CD8-positive, alpha-beta T cell (primary cell): ENCODE measurements at places on chromosomes 11 and 22.
A peak's percentile ranks its signal among the peaks of the same experiment; 100 is the strongest.

DNA sequence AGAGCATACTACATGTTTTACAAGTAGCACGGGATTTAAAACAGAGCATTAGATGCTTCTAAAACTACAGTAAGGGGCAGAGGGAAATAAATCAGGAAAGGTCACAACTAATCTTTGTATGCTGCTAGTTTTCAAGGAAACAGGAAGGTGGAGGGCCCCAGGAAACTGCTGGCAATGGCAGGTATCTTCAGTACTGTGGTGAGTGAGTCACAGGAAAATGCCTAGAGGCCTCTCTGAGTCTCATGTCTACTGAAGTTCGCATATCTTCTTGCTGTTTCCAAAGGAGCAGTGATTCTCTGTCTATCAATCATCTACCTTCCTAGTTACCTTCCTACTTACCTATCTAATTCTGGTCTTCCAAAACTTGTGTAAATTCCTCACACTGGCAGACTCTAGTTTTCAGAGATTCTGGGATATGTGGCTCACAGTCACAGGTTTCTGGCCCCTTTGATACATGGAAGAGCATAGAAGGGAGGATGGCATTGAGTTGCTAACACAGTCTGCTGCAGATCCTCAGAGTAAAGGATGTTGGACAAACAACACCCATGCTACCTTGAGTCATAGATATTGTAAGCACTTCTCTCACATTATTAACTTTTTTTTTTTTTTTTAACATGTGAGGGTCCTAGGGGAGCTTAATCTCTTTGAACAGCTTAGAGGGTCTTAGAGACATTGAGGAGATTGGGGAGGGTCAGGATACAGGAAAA is 58.8 kb upstream of the SYN3 start:
- DNase-seq: no peak

DNA sequence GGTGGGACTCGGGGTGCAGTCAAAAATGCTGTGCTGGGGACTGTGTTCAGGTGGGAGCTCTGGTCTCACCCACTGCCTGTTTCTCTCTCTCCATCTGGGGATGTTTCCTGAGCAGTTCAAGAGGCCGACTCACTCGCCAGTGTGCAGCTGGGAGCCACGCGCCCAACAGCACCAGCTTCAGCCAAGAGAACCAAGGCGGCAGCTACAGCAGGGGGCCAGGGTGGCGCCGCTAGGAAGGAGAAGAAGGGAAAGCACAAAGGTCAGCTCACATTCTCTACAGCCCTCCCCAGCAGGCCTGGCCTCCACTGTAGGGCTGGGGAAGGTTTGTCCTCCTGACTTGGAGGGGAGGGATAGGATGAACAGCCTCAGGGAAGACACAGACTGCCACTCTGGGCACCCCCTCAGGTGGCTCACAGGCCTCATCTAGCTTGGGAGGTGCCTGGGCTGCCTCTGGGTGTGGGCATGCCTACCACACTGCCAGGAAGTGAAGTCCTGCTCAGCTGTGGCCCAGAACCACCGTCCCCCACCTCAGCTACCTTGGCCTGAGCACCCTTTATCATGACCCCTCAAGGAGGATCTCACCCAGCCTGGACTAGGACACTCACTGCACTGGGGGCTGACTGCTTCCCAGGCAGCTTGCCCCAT is 13.0 kb downstream of the TUB start:
- DNase-seq: no peak

- no peak for DNase-seq
Observed at GRCh38 chr11:131790586-131790985, 420.2 kb downstream of the NTM start.

DNA sequence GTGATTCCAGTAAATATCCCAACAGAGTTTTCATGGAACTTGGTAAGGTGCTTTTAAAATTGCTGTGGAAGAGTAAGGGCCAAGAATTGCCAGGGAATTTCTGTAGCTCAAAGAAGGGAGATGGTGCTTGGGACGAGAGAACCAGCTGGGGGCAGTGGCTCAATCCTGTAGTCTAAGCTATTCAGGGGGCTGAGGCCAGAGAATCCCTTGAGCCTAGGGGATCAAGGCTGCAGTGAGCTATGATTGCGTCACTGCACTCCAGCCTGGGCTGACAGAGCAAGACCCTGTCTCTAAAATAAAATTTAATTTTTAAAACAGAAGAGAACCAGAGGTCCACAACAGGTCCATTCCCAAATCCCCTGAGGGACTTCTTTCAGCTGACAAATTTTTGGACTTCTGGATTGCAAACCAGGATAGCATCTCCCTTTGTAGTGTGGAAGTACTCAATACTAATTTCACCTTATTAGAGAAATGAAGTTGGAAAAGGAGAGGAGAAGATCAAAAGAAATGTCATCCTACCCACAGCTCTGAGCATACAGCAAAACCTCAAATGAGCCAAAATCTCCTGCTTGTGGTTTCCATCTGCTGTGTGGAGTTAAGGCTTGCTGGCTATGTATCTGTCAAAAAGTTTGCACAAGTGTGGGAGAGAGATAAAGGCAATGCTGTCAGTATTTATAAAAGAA is 59.2 kb upstream of the CLPB start:
- no peak for DNase-seq

DNA sequence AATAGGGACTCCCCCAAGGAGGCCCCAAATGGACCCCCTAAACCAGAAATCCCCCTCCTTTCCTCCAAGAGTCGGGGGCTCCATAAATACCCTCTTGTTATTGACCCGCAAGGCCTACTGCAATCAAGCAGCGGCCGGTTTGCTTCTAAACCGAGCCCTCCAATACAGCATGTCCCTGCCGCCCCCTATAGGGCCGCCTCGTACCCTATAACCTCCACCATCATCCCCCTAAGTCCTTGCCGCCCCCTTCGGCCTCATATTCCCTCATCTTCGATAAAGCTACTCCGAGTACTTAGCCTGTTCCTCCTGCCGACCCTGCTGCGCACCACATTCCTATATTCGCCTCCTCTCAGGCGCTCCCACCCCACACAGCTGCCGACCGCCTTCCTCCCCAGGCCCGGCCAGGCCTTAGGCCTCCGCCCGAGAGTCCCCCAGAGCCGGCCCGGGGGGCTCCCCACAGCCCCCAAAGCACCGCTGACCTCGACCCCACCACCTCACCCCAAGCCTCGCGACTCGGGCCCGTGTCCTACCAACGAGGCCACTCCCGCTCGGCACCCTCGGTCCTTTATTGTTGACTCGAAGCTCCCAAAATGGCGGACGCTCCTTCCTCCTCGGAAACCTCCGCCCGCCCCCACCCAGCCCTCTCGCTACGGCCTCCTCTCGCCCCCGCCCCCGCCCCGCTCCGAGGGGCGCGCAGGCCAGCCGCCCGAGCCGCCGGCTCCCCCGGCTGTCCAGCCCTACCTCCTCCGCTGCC is 430 bp downstream of the DDX6 start:
- DNase-seq: peak; percentile 82

DNA sequence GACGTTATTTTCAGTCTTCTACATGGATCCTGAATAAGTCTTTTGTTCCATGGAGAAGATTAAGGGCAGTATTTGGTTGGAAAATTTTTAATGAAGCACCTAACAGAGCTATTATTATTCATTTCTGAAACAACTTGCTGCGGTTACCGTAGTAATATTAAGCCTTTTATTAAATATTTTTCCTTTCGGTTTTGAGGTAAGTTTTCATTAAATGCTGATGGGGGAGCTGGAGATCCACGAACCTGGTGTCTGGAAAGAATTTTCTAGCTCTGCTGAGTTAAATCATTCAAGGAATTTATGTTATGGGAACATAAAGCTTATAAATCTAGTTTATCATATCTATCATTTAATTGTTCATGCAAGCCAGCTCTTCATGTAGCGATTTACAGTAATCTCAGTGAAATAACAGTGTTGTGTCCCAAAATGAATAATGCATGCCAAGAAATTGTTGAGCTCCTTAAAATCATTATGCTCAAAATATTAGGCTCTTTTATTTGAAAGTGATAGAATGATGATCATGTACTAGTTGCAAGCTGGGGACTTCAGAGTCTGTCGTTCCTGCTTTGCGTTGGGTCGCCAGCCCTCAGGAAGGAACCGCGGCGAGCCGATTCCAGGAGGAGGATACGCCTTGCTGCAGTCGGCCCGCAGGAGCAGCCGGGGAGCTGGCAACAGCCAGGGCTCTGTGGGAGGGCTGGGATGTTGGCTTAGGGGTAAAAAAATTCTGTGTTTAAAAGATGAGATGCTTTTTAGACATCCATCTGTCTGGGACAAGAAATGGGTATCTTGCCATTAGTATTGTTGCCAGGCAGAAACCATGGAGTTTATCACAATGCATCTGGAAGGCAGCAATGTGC is 83.1 kb downstream of the TBC1D22A start:
- DNase-seq: no peak

- DNase-seq: no peak
Observed at GRCh38 chr11:122004446-122004845, 111.6 kb downstream of the BLID start.

DNA sequence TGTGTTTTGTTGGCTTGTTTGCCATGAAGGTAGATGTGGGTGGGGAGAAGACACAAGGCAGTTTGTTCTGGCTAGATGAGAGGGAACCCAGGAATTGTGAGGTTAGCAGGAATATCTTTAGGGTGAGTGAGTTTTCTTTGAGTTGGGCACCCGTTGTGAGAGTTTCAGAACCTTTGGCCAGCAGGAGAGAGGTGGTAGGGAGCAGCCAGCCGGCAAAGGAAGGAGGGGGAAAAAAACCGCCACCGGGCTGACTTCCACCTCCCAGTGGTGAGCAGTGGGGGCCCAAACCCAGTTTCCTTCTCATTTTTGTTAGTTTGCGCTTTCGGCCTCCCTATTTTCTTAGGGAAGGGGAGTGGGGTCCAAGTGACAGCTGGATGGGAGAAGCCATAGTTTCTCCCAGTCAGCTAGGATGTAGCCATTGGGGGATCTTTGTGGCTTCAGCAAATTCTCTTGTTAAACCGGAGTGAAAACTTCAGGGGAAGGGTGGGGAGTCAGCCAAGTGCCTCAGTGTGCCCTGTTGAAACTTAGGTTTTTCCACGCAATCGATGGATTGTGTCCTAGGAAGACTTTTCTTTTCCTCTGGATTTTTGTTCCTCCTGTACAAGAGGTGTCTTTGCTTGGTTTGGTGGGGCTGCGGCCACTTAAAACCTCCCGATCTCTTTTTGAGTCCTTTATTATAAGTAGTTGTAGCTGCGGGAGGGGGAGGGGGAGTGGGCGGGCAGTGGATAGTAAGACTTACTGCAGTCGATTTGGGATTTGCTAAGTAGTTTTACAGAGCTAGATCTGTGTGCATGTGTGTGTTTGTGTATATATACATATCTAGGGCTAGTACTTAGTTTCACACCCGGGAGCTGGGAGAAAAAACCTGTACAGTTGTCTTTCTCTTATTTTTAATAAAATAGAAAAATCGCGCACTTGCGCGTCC is 1.1 kb upstream of the GCAT start:
- no peak for DNase-seq

- DNase-seq: peak; percentile 20
Observed at GRCh38 chr11:78564490-78565467, 9.9 kb downstream of the NARS2 start.

DNA sequence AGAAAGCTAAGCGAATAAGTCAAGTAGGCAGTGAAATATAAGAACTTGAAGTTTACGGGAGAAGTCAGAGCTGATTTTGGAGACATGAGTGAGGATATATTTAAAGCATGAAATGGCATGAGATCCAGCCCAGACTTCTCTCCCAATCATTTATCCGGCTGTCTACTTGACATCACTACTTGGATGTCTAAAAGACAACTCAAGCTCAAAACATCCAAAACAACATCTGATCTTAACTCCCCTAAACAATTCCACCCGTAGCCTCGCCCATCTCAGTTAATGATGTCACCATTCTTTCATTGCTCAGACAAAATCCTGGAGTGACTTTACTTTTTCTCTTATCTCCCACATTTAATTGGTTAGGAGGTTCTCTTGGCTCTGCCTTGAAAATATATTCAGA is 44.5 kb downstream of the WEE1 start:
- no peak for DNase-seq

- DNase-seq: no peak
Observed at GRCh38 chr11:117704395-117705100, 92.5 kb downstream of the DSCAML1 start.

- DNase-seq: no peak
Observed at GRCh38 chr11:126830216-126830806, 170.3 kb downstream of the KIRREL3 start.

GRCh38 chr22:46607483-46608114 is 12.6 kb upstream of the GRAMD4 start:
- no peak for DNase-seq

- no peak for DNase-seq
Observed at GRCh38 chr22:18091916-18092526, 14.2 kb downstream of the PEX26 start.

GRCh38 chr22:43234264-43234988 is 47.5 kb upstream of the TTLL12 start:
- DNase-seq: no peak

- DNase-seq: no peak
Observed at GRCh38 chr11:85182441-85183387, 444.4 kb downstream of the DLG2 start.

GRCh38 chr11:68181719-68182451 is 31.2 kb downstream of the KMT5B start:
- DNase-seq: no peak

- no peak for DNase-seq
Observed at GRCh38 chr11:11297578-11297977, 55.5 kb downstream of the CSNK2A3 start.

- DNase-seq: no peak
Observed at GRCh38 chr11:11359611-11360010, 6.6 kb upstream of the CSNK2A3 start.

DNA sequence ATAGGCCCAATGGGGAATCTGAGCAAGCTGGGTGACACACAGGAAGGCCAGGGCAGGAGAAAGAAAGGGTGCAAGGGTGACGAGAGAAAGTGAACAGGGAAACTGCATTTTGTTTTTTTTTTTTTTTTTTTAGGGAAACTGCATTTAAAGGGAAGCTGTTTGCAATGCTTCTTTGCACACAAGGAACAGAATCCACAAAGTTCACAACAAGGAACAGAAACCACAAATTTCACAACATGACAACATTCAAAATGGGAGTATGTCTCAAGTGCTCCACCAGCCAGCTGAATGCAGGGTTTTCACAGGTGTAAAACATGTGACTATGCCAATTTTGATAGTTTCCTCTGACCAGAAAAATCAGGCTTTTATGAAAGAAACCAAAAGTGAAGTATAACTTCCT is 6.8 kb upstream of the PLAAT3 start:
- no peak for DNase-seq

DNA sequence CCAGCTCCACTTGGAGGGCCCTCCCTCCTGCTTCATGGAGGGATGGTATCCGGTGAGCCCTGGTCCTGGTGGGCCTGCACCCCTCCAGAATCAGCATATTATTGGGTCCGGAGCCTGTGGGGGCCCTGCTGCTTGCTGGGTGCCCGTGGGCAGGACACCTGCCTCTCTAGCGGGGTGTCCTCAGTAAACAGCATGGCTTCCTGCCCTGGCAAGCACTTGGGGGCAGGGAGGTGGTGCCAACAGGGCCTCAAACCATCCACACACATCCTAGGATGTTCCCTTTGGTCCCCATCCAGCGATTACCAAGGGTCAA is 108.3 kb downstream of the CTTN start:
- no peak for DNase-seq

DNA sequence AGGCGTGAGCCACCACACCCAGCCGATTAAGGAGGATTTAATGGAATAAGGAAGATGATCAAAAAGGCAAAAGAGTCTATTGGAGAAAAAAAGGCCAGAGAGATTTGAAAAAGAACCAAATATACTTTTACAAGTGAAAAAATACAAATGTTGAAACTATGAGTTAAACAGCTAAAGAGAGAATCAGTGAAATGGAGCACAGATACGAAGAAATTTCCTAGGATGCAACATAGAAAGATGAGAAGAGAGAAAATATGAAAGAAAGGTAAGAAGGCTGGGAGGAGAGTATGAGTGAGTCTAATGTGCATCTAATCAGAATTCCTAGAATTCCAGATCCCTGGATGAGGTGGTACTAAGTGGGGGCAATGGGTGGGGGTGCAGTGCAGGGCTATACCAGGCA is 19.4 kb upstream of the CELSR1 start:
- DNase-seq: no peak

GRCh38 chr11:92931746-92932422 is 37.6 kb upstream of the MTNR1B start:
- DNase-seq: no peak
